ENCODE measurements at places on chromosomes 13 and 19.
A peak's percentile ranks its signal among the peaks of the same experiment; 100 is the strongest.

GRCh38 chr19:40232479-40232878, 6.0 kb upstream of the CCNP start:
- DNase-seq: no peak

DNA sequence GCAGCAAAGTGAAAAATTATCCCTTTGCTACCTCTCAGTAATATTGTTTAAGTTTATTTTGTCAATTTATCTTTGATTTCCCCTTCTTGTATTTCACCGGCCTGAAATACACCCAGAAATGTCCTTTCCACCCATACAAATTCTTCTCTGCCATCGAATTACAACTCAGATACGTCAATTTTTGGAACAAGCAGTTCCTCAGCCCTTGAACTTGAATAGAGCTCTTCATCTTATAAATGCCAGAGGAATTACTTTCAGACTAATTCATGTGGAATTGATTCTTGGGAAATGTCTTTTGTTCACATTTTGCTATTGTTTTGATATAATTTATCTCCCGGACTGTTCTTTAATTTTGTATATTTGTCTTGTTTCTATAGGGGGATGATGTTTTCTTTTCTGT, 1359.3 kb upstream of the MIR17HG start:
- no peak for DNase-seq

DNA sequence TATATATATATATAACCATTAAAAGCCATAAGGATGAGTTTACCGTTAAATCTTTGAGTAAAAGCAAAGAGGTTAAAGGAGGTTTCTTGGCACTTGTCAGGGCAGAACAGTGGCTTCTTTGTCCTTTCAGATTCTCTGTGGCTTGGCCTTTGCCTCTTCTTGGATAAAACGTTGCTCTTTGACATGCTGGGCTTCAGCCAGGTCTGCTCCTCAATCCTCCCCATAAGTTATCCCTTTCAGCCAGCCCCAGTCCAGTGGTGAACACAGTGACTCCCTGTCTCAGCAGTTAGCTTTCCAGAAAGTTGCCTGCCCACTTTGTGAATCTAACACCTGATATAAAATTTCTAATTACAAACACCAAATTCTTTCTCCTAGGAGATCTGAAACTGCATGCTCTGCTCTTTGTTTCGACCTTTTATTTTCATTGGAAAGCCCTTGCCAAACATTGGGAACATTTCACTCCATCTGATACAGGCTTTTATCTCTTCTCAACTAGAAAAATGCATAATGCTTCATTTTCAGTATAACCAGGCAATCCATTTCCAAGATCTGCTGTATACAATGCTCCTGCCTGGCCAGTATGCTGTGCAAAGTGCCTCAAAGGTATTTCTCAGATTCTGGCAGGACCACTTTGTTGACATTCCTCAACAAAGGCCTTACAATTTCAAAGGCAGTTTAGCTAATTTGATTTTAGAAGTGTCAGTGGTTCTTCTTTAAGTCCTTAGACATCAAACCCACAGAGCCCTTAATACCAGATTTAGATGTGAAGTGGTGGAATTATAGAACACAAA, 16.2 kb upstream of the MED4 start:
- DNase-seq: no peak

GRCh38 chr13:38462605-38463004, 113.0 kb downstream of the UFM1 start:
- DNase-seq: no peak

GRCh38 chr19:14809272-14810057, 25.5 kb downstream of the OR7A5 start:
- DNase-seq: no peak

GRCh38 chr13:25768838-25769237, 283.0 kb downstream of the SHISA2 start:
- no peak for DNase-seq

DNA sequence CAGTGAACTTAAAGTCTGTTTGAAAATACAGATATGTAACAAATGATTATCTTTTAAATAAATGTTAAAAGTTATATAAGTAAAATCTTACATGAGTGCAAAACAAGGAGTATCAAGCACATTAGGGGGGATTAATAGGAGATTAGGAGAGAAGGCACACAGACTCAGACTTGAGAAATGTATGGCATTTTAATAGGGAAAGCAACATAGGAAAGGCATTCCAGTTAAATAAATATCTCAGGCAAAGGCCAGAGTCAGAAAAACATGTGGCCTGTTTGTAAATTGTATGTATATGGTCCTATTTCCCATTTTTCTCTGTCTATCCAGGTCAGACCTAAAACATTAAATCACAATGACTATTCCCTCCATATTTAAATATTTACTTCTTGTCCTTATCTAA, 462.7 kb downstream of the GPC6 start:
- DNase-seq: no peak

DNA sequence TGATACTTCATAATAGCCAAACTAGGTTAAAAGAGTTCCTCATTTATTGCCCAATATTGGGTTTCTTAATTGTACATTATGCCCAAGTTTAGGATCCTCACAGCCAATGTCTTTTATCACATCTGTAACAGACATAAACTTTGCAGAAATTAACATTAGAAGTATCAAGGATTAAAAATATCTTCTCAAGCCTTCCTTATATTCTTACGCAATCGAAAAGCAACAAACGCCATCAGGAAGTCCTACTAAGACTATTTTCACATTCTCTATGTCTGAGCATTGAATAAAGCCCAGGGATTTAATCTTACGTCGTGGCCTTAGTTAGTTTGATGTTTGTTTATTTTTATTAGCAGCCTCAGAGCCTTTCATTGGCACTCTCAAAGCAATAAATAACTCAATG, 1660.4 kb upstream of the MIR17HG start:
- no peak for DNase-seq

DNA sequence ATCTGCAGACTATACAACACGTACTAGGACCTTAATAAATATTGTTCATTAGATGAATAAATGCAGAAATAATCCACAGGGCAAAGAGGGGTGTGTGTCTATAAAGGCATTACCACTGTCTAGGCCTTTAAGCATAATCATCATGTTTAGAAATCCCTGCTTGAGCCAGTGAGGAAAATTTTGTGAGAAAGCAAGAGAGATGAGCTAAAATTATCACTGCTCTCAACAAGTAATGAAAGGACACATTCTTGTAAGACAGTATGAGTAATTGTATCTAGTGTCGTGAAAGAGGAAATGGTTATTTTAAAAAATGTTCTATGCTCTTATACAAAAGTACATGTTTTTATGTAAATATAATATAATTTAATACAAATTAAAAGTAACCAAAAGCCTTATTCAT, 1699.4 kb downstream of the PCDH9 start:
- DNase-seq: no peak

GRCh38 chr19:5719274-5719960, 529 bp downstream of the LONP1 start:
- DNase-seq: no peak

DNA sequence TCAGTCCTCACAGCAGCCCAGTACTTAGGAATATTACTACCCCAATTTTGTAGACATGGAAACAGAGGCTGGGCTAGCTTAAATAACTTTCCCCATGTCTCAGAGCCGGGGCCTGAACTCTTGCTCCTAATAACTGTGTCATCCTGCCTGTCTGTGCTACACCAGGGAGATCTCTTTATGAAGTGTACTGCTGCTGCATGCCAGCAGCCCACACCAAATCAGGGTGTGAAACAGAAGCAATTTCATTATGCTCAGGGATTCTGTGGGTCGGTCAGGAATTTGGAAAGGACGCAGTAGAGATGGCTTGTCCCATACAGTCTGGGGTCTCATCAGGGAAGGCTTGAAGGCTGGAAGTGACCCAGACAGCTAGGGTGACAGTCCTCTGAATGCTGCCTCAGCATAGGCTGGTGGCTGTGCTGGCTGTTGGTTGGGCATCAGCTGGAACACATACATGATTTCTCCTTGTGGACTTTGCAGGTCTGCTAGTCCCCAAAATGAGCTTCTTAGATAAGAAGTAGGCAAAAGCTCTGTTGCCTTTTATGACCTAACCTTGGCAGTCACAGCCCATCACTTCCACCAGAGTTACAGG, 22.6 kb downstream of the ZNF507 start:
- no peak for DNase-seq

DNA sequence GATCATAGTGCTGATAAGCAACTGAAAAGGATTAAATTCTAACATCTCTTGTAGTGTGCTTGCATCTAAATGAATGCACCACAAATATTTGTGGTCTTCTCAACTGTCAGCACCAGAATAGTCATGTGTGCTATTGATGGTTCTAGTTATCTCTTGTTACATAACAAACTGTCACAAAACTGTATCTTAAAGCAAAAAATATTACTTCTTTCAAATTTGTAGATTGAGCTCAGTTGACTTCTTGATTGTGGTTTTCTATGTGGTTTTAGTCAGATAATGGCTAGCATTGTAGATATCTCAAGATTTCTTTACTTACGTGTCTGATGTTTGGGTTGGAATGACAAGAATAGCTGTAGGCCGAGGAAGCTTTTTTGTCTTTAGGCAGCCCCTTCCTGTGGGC, 431.3 kb downstream of the SLITRK6 start:
- DNase-seq: no peak

GRCh38 chr19:15249972-15250639, 17.9 kb upstream of the EPHX3 start:
- DNase-seq: peak; percentile 66

DNA sequence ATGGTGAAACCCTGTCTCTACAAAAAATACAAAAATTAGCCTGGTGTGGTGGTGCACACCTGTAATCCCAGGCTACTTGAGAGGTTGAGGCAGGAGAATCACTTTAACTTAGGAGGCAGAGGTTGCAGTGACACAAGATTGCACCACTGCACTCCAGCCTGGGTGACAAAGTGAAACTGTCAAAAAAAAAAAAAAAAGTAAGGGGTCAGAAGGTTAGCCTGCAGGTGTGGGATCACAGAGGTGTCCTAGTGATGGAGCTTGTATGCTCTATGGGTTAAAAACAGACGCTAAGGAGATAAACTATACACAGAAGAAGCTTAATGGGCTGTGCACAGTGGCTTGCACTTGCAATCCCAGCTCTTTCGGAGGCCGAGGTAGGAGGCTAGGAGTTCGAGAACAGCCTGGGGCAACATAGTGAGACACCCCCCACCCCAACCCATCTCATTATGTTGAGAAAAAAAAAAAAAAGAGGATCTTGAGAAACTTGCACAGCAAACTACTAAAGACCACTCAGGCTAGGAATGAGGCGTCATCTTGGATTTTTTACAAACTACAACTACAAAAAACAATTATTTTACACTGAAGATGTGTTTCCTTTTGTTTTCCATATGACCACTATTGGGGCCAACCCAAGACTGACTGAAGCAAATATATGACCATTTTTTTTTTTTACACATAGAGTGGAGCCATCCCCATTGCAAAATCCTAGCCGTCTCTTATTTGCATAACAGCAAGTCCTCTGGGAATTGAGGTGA, 7.9 kb downstream of the FOSB start:
- DNase-seq: no peak

DNA sequence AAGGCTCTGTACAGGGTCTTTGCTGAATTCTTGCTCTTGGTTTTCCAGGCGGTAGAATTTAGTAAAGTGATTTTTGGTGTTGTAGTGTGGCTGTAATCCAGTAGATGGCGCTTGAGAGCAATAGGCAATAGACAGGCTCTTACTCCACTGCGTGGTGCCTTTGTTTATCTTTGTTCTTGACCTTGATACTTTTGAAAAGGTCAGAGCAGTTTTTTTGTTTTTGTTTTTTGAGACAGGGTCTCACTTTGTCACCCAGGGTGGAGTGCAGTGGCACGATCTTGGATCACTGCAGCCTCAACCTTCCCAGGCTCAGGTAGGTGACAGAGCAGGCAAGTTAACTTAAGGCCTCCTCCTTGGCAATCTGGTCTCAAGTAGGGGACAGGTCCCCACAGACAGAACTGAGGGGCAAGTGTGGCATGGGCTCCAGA, 12.2 kb upstream of the LILRA5 start:
- DNase-seq: peak; percentile 17

- no peak for DNase-seq
These were observed 6.7 kb downstream of the DDX39A start for GRCh38 chr19:14412324-14412995.

- DNase-seq: no peak
These were observed 148.1 kb upstream of the ZNF536 start for GRCh38 chr19:30223866-30224688.

DNA sequence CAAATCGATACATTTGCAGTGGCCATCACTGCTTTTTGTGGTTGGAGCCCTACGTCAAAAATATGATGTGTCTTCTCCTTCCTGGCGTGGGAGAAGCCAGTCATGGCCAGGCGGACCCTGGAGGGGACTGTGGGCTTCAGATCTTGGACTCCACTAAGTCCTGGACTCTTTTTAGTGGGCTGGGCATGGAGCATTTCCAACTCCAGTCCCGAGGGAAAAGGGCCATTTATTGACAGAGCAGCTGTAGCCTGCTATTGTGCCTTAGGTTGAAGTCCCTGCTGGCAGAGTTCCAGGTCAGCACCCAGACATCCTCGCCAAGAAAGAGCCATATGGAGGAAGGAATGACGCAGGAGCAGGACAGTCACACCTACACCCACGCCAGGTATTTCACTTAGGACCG, 179.2 kb upstream of the ZNF507 start:
- no peak for DNase-seq

DNA sequence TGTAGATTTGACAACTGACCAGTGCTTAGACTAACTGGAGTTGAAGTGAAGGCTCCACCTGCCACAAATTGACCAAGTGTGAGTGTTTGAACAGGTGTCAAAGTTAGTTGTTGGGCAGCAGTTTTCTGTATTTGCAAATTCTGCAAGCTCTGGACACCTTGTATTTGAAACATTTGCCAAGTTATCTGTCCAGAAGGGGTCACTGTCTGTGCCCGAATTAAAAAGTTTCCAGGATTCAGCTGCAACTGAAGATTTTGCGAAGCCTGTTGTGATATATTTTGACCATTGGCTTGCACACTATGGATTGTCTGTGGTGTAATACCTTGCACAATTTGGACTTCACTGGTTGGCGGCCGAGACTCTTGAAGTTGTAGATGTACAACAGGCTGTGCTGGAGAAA, 1690.7 kb downstream of the SLITRK5 start:
- DNase-seq: no peak

GRCh38 chr13:73177916-73178565, 119.2 kb downstream of the KLF5 start:
- DNase-seq: no peak

- no peak for DNase-seq
These were observed 3.7 kb upstream of the HSH2D start for GRCh38 chr19:16139752-16140151.

Data from NCI-H460 (cell line).